ENCODE measurements at places on chromosomes 13 and 19. TPM values are rescaled to one million over a fixed set of nuclear protein-coding genes. Genes with fewer than 3 reads are reported as not detected.

DNA sequence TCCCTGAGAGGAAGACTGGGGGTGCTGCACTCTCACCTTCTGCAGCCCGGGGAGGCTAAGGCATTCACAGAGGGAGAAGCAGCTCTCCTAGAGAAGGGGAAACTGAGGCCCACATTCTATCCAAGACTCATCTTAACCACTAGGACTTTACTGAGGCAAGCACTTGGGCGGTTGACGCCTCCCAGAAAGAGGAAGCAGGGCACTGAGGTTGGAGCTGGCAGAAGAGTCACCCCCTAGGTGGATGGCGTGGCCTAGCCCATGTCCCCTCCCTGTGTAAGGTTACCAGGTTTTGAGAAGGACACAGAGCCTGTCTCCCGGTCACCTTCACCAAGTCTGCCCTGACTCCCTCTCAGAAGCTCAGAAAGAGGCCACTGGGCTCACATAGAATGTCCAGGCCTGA, 2.7 kb downstream of the S1PR2 start:
- no peak for DNase-seq

DNA sequence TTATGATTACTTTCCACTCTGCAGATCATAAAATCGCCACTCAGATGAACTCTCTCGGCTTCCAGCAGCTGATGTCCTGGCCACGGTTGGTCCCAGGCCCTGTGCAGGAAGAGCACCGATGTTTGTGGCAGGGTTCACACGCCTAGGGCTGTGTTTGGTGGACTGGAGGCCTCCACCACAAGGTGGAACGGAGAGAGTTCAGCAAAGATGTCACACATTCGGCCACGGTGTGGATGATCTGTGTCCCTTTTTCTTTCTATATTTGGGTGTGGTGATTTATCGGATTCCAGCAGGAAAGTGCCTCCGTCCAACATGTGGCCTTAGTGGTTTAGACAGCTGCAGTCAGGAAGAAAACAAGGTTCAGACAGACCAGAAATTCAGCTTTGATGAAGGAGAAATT, 521 bp upstream of the SHISA2 start:
- no peak for DNase-seq

DNA sequence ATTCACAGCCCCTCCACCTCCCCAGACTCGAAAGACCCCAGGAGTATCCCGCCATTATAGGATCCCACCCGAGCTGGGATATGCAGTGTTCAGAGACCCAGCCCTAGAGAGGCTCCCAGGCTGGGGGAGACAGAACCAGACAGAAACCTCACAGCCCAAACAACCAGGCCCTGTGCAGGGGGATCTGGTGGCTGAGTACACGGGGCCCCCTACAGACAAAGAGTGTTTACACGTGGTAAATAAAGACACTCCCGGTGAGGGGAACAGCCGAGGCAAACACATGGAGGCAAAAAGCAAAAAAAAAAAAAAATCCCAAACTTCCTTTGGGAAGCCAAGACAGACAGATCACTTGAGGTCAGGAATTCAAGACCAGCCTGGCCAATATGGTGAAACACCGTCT, 25.1 kb downstream of the TINCR start:
- DNase-seq = no peak

GRCh38 chr19:54189145-54189734, at the start of gene MBOAT7:
TSS of gene MBOAT7 (minus strand) at chr19:54189580. CDS start at chr19:54188508, 1,072 bp downstream.
- no peak for DNase-seq

GRCh38 chr19:12126707-12127106, 13.4 kb downstream of the ZNF20 start:
- no peak for DNase-seq

DNA sequence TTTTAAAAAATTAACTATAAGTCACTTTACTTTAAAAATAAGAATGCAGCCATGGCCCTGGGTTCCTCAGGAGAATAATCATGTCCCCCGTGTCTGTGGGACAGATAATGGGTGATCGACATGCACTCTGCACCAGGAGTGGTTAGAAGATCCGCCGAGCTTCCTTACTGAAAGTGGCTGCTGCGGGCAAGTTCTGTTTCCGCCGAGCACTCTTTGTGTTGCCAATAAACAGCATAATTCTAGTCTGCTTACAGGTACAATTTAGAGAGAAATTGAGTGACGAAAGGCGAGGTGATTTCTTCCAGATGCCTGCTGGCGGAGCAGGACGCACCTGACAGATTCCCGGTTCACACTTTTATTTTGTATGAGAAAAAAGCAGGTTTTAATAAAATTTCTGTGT, 139.0 kb downstream of the SOX1 start:
- no peak for DNase-seq

- no peak for DNase-seq
Measured at GRCh38 chr19:17112700-17113099, 37.1 kb downstream of the MYO9B start.

DNA sequence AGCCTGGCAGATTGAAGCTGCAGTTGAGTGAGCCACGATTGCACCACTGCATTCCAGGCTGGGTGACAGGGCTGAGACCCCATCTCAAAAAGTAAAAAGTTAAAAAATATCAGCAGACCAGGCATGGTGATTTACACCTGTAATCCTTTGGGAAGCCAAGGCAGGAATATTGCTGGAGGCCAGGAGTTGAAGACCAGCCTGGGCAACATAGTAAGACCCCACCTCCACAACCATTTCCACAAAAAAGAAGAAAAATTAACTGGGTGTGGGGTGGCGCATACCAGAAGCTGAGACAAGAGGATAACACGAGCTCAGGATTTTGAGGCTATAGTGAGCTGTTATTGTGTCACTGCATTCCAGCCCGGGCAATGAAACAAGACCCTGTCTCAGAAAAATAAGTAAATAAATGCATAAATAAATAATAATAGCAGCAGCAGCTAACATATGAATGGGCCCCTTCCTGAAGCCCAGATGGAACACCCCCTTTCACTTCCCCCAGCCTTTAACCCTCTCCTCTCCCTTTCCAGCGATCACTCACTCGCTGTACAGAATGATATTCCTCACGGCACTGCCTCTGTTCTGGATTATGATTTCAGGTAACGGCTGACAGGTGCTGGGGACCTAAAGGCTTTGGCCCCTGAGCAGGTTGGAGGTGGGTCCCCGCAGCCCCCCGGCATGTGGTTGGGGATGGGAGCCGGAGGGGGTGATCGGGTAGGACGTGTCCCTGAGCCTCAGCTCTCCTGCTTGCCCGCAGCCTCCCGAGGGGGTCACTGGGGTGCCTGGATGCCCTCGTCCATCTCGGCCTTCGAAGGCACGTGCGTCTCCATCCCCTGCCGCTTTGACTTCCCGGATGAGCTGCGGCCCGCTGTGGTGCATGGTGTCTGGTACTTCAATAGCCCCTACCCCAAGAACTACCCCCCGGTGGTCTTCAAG, 3.2 kb downstream of the MAG start:
- DNase-seq = no peak

GRCh38 chr19:21127001-21127400, 14.8 kb upstream of the ZNF431 start:
- DNase-seq = no peak

GRCh38 chr19:15937771-15938170, 3.4 kb upstream of the CYP4F11 start:
- DNase-seq = no peak

GRCh38 chr19:805600-806550, 8.6 kb downstream of the PTBP1 start:
- no peak for DNase-seq

- no peak for DNase-seq
Measured at GRCh38 chr19:813219-814151, 8.3 kb downstream of the PLPPR3 start.

DNA sequence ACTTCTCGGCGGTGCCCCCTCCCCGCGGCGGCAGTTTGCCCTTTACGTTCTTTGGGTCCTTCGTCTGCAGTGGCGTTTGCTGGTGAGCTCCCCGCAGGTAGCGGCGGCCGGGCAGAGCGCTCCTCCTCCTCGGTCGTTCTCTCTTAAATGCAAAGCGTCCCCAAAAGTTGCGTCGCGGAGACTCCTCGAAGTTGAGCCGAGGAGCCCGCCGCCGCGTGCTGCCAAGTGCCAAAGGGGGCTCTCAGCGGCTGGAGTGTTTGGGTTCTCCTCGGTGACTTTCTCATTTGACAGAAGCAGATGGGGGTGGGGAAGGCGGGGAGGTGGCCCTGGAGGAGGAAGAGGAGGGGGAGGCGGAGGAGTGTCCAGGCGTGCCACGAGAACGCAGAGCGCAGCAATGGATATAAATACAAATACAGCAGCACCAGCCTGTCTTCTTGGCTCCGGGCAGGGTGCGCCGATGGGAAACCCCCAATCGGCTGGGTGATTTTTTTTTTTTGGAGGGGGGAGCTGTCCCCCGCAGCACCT, at the start of gene SOX21:
TSS of gene SOX21 (minus strand) at position 259 of the 525 bp plus-strand sequence. CDS start 496 bp downstream, outside the sequence.
- DNase-seq = no peak

- no peak for DNase-seq
Measured at GRCh38 chr13:31441800-31442510, 242.2 kb downstream of the B3GLCT start.

DNA sequence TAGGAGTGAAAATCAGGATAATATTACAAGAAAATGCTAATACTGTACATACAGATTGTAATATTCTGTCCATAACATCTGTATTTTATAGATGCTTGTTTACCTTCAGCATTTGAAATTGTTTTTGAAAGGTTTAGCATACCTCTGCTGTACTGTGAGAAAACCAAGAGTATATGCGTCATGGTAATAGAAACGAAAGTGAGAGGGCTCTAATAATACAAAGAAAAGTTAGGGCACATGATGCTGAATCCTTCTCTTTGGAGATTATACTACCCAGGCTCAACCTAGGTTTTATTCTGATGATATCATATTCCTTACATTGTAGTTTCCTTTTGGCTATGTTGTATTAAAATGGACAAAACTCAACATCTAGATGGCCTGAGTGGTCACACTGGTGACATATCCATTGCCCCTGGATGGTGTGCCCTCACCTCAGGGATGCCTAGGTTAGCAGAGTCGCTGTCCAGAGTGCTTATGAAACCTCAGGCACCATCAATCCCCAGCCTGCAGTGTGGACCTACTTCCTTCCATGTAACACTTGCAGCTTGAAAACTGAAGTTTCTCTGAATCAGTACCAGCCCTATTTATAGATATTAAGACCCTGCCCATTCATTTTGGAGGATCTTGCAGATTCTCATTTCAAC, 253.7 kb downstream of the KCTD12 start:
- no peak for DNase-seq

DNA sequence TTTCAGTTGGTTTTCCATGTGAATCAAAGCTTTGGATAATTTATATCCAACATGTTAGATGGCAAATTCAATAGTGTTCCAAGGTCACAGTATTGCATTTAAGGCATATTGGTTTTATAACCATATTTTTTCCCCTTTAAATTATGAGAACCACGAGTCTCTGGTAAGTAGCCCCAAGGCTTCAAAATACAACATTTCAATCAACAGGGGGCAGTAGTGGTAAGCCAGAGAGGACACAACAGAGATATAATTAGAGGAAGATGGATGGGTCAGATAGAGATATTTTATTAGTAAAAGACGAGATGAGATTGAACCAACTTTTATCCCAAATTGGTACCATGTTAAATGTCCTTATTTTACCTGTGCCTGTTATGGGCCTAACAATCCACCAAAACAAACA, 53.1 kb downstream of the KL start:
- DNase-seq = no peak

- no peak for DNase-seq
Measured at GRCh38 chr13:24348797-24349515, 39.6 kb downstream of the C1QTNF9 start.

- no peak for DNase-seq
Measured at GRCh38 chr19:49413348-49413747, 9.9 kb downstream of the PTH2 start.

GRCh38 chr19:35228177-35228930, at the start of gene FAM187B:
TSS of gene FAM187B (minus strand) at chr19:35228739. CDS start at chr19:35228680, 59 bp downstream.
- no peak for DNase-seq

- DNase-seq = peak; percentile 53
Measured at GRCh38 chr19:47032171-47032811, 12.7 kb downstream of the NPAS1 start.

- DNase-seq = peak; percentile 97
Measured at GRCh38 chr13:27620377-27621115, at the start of gene LNX2. TSS of gene LNX2 (minus strand) at chr13:27620529. CDS start at chr13:27581703, 38,826 bp downstream.

- DNase-seq = no peak
Measured at GRCh38 chr13:52787235-52787634, 47.6 kb upstream of the CNMD start.

- DNase-seq = no peak
Measured at GRCh38 chr13:35285677-35286076, 190.8 kb downstream of the MAB21L1 start.

DNA sequence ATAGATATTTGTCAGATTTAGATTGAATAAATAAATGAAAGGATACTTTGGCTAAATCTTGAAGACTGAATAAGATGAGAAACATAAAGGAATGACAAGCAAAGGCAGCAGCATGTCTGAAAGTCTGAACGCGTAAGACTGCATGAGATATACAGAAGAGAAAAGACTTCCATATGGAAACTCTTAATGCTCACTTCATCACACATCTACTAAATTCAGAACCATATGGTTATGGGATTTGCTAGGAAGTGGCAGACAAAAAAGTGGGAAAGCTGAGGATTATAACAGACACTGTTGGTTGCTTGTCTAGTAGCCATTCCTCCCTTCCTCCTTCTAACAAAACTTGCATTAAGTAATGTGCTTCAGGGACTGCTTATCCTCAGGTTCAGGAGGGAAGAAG, 446.7 kb downstream of the KCTD12 start:
- DNase-seq = no peak

TNFSF13B gene
- total RNA-seq = 2.7 TPM

GFY gene
- total RNA-seq = not detected

ZFP82 gene
- 10.4 TPM for total RNA-seq

SHD gene
- not detected for total RNA-seq

SIGLEC12 gene
- total RNA-seq = not detected

SYNE4 gene
- 2.1 TPM for total RNA-seq

SIGLEC9 gene
- total RNA-seq = not detected

TMEM190 gene
- not detected for total RNA-seq

TSHZ3 gene
- total RNA-seq = 0.05 TPM

MAN2B1 gene
- 291 TPM for total RNA-seq

ZNF471 gene
- 1.8 TPM for total RNA-seq

MEDAG gene
- total RNA-seq = not detected

CGB2 gene
- not detected for total RNA-seq

HCN2 gene
- total RNA-seq = 0.17 TPM

CLDN10 gene
- total RNA-seq = not detected

ZNF486 gene
- total RNA-seq = 13.5 TPM

ZNF493 gene
- 45.0 TPM for total RNA-seq

PRTN3 gene
- not detected for total RNA-seq

RPS19 gene
- 4,196 TPM for total RNA-seq
